ENCODE measurements at places on chromosomes 13 and 19.

- DNase-seq, result no peak
Observed at GRCh38 chr13:19795956-19796355, 13.2 kb upstream of the PSPC1 start.

DNA sequence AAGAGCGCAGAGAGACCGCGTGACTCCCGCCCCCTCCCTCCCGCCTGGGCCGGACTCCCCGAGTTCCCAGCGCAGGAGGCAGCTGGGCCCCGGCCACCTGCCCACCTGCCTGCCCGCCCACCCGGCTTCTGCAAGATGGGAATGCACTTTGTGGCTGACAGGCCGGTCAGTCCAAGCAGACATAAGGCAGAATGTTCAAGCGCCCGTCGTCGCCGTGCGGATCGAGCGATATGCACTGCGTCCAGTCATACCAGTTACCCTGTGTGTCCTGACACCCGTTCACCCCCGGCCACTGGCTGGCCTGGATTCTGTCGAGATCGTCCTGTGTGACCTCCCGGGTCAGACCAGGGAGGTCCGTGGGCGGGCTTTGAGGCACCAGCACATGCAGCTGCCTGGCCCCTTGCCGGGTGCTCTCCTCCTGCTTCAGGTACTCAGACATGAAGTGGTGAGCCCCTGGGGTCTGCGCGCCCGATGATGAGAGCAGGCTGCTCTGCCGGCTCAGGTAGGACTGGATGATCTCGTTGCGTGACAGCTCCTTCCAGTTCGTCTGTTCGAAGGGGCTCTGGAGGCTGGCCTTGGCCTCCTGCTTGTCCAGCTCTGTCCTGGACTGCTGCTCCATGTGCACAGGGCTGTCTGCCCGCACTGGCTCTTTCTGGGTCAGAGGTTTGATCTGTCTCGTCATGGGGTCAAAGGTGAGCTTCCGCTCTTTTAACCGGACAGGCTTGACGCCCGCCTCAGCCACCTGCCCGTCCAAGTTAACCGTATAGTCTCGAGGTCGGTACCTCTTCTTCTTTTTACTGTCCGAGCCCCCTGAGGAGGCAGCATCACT lies 3.9 kb upstream of the SLC35E1 start:
- DNase-seq, result no peak

DNA sequence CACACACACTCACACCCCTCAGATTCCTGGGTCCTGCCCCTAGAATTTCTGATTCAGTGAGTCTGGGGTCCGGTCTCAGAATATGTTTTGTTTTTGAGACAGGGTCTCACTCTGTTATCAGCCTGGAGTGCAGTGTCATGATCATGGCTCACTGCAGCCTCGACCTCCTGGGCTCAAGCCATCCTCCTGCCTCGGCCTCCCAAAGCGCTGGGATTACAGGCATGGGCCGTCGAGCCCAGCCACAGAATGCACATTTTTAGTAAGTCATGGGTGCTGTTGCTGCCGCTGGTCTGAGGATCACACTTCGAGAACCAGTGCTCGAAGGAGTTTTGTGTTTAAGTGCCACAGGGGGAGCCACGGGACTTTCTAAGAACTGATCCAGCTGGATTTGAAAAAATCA lies 22.1 kb upstream of the TNFSF14 start:
- no peak for DNase-seq

GRCh38 chr13:63128716-63129115 lies 1713.1 kb upstream of the PCDH20 start:
- no peak for DNase-seq

DNA sequence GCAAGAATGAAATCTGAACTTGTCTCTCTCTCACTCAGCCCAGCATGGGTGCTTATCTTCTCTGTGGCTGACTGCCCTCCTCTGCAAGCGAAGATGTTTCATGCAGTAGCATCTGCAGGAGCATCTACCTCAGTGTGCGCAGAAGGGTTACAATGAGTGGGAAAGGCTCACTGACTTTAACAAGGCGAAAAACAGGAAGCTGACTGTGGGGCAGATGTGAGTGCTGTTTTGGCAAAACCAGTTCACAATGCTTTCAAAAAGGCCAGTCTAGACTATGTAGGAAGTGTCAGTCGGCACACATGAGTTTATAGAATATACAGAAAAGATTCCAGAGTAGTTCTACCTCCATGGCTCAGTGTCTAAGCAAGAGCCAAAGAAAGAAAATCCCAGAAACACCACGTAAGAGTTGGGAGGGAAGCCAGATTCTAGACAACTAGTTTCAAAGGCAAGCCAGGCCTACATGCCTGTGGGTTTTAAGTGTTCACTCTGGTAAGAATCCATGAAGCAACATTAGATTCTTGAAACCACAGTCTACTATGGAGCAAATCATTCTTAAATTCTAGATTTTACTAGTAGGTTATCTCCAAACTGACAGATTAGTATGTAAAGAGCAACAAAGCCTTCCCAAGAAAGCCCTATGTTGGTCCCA lies 124.5 kb downstream of the ABCC4 start:
- no peak for DNase-seq

DNA sequence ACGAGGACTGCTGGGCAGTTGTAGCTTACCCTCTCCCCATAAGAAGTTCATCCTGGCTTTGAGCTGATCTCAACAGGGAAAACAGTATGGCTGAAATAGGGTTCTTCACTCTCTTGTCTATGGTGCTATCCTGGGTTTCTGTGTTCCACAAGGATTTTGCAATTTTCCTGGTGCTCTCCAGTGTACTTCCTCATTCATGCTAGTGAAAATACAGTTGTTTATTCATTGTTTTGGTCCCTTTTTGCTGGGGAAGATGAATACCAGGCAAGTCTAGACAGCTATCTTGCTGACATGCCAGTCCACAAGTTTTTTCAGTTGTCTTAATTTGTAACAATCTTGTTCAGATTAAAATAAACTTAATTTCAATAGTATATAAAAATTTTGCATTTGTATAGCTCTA lies 306.5 kb downstream of the DLEU7 start:
- DNase-seq, result no peak

- no peak for DNase-seq
Observed at GRCh38 chr19:41619018-41619556, 7.8 kb downstream of the CEACAM4 start.

GRCh38 chr13:52130641-52131040 lies 1.8 kb upstream of the NEK5 start:
- DNase-seq, result peak; percentile 50
